ENCODE measurements at places on chromosomes 12 and 14.

GRCh38 chr12:124579921-124580517, 12.6 kb upstream of the NCOR2 start:
- DNase-seq: no peak

DNA sequence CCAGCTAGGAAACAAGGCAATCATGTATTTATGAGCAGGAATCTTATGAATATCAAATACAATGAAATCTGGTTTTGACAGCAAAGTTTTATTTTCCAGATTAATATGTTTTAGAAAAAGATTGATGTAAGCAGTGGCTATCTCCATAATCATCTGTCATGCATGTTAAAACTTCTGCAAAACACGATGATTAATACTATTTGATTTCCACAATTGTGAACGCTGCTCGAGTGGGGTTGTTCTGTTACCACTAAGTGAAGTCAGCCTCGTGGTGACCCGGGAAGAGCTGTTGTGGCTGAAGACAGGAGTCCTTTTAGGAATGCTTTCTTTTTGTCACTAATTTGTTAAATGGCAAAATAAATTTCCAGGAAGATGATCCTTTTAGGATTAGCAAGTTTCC, 9.4 kb downstream of the CFAP251 start:
- no peak for DNase-seq

- no peak for DNase-seq
Observed at GRCh38 chr14:66444271-66444927, 41.8 kb upstream of the CCDC196 start.

DNA sequence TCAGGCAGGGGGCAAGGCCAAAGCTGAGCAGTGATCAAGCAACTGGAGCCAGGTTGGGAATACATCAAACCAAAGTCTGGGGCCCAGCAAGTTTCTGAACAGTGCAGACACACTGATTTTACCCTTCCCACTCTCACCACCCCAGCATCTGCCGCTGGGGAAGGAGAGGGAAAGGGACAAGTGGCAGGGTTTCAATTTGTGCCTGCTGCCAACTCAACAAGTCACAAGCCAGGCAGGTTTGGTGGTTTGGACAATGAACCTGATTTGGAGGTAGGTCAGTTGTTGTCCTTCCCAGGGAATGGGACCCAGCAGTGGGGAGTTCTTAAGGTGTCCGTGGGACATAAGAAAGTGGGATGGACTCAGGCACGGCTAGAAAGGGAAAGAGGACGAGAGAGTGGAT, 151.9 kb upstream of the NOS1 start:
- DNase-seq: no peak

- no peak for DNase-seq
Observed at GRCh38 chr14:103528146-103528586, 830 bp upstream of the TRMT61A start.

DNA sequence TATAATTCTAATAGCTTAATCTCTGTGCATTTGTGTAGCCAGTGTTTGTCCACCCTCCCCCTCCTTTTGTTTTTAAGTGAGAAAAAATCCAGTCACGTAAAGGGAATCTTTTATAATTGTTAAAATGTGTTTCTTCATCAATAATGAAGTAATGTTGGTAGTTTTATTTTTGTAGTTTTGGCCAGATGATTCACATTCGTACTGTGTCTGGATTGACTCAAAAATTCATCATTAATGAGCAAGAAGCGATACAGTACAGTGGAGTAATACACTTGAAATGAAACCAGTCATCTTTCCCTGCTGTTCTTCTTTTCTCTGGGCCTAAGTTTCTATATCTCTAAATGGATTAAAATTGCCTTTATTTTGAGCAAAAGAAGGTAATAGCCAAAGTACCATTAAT, 86.5 kb downstream of the SRGAP1 start:
- DNase-seq: no peak

DNA sequence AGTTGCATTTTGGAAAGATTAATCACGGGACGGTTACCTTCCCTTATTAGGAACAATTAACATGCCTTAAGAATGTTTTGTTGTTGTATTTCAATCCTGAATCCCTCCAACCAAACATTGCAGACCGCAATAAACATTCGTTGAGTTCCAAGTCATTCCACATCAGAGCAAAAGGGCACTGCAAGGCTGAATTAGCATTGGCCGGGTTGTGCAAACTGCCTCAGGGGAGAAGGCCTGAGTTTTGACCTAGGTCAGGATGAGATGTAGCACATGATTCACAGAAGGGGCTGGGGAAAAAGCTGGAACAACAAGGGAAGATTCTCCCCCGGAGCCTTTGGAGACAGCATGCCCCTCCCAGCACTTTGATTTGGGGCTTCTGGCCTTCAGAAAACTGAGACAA, 82.1 kb upstream of the BDKRB2 start:
- no peak for DNase-seq

DNA sequence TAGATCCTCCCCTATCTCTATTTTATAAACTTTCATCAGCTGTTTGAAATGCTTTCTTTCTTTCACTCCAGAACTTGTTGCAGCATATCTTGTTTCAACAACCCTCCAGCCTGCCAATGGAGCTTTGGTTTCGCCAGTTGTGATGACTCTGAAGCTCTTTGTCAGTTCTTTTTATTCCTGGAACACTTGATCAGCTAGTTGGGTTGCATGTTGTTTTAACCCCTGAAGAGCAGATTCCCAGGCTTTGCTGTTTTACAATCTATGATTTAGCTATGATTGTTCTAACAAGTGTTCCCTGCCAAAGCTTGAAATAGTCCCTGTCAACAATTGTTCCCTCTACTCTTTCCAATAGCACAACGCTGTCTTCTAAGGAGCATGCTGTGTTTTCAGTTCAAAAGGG, 50.6 kb upstream of the FUT8 start:
- no peak for DNase-seq

DNA sequence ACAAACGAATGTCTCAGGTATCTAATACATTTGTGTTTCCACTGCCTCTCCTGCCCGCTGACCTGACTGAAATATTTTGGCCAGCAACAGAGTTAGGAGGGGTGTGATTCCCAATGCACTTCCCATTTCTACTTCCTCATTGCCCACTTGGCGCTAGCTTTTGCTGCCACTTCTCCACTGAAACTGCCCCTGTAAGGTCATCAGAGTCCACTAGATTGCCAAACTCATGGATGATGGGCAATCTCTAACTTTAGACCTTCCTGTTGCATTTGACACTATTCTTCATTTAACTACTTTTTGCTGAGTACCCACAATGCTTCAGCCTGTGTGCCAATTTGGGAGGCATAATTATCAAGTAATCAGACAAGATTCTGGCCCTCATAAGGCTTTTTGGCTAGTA, 40.8 kb downstream of the GPR65 start:
- no peak for DNase-seq

DNA sequence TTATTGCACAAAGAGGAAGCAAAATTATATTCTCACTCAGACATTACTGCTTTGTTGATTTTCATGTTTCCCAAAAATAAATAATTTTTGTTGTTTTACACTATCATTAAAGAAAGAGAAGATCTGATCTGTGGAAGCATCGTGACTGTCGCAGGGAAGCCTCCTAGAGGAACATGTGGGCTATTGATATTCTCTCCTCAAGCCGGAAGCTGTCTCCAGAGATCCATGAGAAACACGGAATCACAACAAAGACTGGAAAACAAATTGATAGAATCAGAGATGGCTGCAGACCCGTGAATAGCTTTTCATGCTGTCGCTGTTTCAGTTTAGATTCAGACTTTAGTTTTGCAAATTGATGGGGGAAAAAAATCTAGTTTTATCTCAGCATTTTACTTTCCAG, 235.2 kb upstream of the TMPO start:
- DNase-seq: no peak

GRCh38 chr14:76636602-76637001, 124.7 kb upstream of the VASH1 start:
- DNase-seq: no peak

DNA sequence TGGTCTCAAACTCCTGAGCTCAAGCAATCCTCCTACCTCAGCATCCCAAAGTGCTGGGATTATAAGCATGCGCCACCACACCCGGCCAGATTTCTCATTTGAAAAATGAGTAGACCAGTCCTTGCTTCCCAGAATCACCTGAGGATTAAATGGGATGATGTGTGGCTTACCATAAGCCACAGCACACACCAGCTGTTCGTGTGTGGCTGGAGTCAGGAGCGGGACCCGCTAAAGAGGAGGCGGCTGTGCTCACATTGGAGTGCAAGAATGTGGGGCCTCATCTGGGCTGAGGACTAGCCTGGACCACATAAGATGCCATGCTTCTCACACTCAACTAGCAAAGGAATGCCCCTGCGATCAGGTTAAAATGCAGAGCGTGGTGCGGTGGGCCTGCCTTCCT, 6.7 kb upstream of the ALDH2 start:
- DNase-seq: no peak

GRCh38 chr14:23877111-23877510, 76.5 kb upstream of the DHRS4 start:
- DNase-seq: no peak

GRCh38 chr14:61120576-61120975, 139.5 kb downstream of the SLC38A6 start:
- no peak for DNase-seq

DNA sequence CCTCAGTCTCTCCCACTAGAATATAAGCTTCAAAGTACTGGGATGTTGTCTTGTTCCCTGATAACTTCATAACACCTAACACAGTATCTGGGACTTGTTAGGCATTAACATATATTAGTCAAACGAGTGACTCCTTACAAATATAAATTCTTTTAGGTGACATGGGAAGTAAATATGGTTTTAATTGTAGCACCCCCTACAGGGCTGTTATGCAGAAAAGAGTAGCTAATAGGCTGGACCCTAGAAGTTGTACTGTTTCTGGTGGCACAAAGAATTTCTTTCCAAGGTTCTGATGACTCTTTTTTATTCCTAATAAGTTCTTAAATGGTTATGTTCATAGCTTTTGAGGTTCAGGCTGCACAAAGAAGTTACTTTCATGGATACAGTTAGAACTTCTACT, 29.8 kb downstream of the GPATCH2L start:
- no peak for DNase-seq

DNA sequence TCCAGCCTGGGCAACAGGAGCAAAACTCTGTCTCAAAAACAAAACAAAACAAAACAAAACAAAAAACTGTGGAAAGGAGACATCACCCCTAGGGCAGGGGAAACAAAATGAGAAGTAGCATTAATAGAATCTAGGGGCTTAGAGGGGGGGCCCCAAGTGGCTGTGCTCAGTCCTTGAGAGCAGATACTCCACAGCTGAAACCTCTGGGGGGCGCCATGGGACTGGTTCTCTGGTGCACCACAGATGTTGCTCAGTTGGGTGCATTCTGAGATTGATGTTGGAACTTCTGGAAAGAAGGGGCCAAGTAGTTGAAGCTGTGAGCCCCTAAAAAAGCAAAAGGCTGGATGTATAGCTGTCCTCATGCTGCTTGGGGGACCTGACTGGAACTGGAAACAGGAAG, 11.8 kb upstream of the SYNE2 start:
- DNase-seq: no peak

- no peak for DNase-seq
Observed at GRCh38 chr14:100471441-100472093, 115.7 kb downstream of the BEGAIN start.

GRCh38 chr14:98477935-98478334, 794.1 kb downstream of the BCL11B start:
- no peak for DNase-seq

GRCh38 chr12:106499628-106500027, 83.2 kb upstream of the RFX4 start:
- DNase-seq: no peak

DNA sequence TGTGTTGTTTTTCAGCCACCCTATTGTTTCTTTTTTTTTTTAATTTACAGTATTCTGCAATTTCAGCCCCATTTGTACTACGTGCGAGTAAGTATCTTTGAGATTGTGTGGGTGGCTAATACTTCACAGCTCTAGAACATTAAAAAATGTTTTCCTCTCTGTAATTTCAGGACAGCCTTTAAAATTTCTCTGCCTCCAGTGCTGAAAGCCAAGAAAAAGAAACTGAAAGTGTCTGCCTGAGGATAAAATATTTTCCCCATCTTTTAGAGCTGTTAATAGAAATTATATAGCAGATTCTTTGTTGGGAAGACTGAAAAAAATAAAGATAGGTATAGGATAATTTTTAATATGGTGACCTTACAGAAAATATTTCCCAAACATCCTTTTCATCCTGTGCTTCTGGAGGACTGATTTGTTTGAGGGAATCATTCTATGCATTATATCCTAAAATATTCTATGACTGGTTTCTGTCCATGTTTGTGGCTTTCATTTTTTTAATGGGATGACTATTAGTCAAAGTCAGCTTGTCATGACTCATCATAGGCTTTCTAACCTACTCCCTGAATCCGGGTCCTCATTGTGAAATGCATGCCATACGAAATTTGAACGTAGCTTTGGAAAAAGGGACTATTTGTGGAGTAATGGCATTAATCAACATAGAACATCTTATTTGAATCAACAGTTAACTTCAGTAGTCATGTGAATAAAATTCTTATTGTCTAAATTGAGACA, 10.8 kb upstream of the TCTN2 start:
- no peak for DNase-seq

GRCh38 chr12:108253540-108253939, 85.6 kb downstream of the CMKLR1 start:
- no peak for DNase-seq

GRCh38 chr12:104136577-104136976, 1.4 kb downstream of the NFYB start:
- DNase-seq: no peak

- DNase-seq: no peak
Observed at GRCh38 chr12:65916991-65917695, 92.9 kb downstream of the HMGA2 start.

DNA sequence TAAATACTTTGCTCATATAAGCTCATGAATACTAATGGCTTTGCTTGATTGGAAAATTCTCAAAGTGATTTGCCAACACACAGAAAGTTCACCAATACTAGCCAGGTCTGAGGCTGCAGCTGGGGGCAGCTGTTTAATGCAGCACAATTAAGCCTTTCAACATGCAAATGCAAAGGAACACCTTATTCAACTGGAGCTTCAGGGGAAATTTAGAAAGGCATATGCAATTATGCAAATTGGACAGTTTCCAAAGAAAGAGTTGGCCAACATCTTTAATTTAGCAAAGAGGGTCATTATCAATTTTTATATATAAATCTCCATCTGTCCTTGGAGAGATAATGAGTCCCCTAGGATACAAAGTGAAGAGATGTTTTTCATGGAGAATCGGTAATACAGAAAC, 40.2 kb upstream of the OTOGL start:
- no peak for DNase-seq

GRCh38 chr12:27244689-27245488, 803 bp downstream of the STK38L start:
- DNase-seq: peak; percentile 66

- no peak for DNase-seq
Observed at GRCh38 chr14:74516451-74517160, 23.0 kb downstream of the ISCA2 start.

Data from thymus (tissue), 14 donors.